GM23338 (cell line): ENCODE measurements at places on chromosomes 12 and 14. TPM values are rescaled to one million over a fixed set of nuclear protein-coding genes. Genes with fewer than 3 reads are reported as not detected.

- DNase-seq, result no peak
Observed at GRCh38 chr12:11765817-11766794, 116.6 kb downstream of the ETV6 start.

- peak; percentile 83 for DNase-seq
Observed at GRCh38 chr12:28759333-28759732, 389.7 kb upstream of the FAR2 start.

DNA sequence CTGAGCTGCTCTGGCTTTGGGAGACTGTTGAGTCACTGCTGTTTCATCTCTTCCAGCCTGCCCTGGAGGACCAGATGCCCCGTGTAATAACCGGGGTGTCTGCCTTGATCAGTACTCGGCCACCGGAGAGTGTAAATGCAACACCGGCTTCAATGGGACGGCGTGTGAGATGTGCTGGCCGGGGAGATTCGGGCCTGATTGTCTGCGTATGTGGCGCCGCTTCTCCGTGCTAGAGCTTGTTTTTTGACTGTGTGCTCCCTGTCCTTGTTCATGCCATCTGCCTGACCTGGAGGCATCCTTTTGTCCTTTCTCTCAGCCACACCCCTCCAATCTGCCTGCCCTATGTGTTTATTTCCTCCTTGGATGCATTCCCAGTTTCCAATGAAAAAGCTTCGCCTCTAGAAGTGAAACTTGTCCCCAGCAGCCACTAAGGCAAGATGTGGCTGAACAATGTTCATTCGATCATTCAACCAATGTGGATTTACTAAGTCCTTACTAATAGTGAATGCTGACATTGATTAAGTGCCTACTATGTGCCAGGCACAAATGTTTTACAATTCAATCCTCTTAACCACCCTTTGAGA, 98.6 kb downstream of the NT5DC3 start:
- peak; percentile 3 for DNase-seq

- no peak for DNase-seq
Observed at GRCh38 chr14:30869551-30870155, 4.7 kb upstream of the COCH start.

DNA sequence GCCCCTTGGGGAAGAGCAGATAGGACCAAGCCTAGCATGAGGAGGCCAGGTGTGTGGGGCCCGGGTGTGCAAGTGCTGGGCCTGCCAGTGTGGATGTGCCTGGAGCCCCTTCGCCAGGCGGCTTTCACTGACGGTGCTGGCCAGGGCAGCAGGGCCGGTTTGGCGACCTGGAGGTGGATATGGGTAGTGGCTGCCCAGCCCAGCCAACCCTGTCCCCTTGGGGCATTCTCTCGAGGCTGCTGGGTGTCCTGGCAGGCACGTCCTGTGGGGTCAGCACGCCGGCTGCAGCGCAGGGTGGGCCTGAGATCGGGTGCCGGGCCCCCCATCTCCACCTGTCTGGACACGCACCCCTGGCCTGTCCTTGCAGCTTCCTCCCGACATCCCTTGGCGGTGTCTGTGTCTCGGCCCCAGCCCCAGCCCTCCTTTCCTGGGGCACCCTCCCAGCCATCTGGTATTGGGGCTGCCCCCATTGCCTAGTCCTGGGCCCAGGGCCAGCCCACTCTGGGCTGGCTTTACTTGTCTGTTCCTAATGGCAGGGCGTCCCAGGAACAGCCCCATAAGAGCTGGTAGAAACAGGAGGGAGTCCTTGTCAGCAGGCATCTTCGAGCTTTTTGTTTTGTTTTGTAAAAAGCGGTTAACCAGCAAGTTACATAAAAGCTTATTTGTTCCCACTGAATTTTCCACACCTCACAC, 7.2 kb upstream of the CRIP2 start:
- no peak for DNase-seq

GRCh38 chr14:75059642-75060041, 4.2 kb downstream of the ACYP1 start:
- no peak for DNase-seq

Gene RPL6
- total RNA-seq, result 1,413 and 1,678 TPM in 2 replicates

Gene TMEM253
- 0.59 TPM in 1 of 2 replicates, not detected in the other for total RNA-seq
